ENCODE measurements at places on chromosomes 1 and 21.
A peak's percentile ranks its signal among the peaks of the same experiment; 100 is the strongest.

GRCh38 chr1:187157115-187157514, 328.4 kb downstream of the PLA2G4A start:
- no peak for DNase-seq

DNA sequence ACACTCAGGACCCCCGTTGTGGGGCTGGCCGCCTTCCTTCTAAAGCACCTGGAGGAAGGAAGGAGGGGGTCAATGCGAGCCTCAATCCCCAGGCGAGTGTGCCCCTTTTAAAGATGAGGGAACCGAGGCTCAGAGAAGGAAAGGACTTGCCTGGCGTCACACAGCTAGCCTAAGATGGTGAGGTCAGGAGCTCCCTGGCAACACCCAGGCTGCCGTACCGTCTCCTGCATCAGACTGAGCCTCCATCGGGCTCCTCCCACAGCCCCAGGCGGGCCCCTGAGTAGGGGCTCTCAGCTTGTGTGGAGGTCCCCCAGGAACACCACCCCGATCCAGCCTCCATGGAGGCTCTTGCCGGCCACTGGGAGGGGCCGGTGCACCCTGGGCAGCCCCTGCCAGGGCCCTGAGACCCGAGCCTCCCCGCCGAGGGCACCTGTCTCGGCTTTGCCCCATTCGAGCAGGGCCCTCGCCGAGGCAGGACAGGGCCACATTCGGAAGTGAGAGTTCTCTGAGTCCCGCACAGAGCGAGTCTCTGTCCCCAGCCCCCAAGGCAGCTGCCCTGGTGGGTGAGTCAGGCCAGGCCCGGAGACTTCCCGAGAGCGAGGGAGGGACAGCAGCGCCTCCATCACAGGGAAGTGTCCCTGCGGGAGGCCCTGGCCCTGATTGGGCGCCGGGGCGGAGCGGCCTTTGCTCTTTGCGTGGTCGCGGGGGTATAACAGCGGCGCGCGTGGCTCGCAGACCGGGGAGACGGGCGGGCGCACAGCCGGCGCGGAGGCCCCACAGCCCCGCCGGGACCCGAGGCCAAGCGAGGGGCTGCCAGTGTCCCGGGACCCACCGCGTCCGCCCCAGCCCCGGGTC, at the start of gene AIRE:
TSS of gene AIRE (plus strand) at position 739 of the 855 bp plus-strand sequence. CDS start 131 bp downstream, outside the sequence.
- DNase-seq = no peak

- DNase-seq = no peak
Measured at GRCh38 chr1:189496768-189497167, 980.9 kb downstream of the BRINP3 start.

DNA sequence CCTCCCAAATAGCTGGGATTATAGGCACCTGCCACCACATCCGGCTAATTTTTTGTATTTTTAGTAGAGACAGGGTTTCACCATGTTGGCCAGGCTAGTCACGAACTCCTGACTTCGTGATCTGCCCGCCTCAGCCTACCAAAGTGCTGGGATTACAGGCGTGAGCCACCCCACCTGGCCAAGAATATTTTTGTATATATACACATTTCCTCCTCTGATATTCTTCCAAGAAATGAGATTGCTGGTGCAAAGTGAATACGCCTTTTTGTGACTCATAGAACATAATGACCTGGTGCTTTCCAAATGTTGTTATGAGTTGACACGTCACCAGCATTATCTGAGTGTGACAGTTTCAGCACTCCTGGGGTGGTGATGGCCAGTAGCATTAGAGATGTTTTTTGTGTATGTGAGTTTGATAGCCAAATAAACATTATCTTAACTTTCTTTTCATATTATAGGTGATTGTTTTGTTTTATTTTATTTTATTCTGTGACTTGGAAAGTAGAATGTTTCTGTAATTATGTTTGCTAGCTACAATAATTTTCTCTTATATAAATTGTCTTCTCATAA, 54.9 kb downstream of the KCNK1 start:
- DNase-seq = peak; percentile 1

- DNase-seq = no peak
Measured at GRCh38 chr1:234963904-234964702, 164.5 kb downstream of the TOMM20 start.

GRCh38 chr1:99749504-99750347, 16.7 kb downstream of the FRRS1 start:
- no peak for DNase-seq

DNA sequence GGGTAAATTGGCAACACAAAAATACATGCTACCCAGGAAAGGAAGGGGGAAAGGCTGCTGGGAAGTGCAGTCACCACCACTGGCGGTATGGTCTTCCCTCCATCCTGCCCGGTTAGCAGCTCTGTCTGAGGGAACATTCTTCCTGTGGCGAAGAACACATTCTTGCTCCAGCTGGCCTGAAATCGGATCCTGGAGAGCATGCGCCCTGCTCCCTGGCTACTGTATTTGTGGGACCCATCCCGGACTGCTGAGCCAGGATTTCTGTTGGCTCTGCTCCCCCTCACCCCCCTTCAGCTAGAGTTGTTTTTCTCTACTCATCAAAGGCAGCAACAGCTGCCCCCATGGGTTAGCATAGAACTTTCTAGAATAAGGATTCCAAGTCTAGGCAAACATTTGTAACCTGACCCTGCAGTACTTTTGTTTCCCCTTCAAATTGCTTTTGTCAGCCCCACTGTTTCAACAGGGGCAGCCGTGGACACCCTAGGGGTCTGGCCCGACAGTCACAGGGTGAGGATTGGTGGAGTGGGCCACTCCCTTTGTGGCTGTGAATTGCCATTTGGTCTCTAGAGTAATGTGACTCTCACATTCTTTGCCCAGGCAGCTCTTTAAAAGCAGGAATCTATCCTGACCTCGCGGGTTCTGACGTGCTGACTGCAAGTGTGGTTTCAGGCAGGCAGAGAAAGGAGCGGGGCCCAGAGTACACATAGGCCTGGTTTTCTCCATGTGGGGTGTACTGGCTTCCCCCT, 157.7 kb downstream of the TOMM20 start:
- no peak for DNase-seq

- no peak for DNase-seq
Measured at GRCh38 chr1:3450983-3451382, 3.5 kb upstream of the ARHGEF16 start.

DNA sequence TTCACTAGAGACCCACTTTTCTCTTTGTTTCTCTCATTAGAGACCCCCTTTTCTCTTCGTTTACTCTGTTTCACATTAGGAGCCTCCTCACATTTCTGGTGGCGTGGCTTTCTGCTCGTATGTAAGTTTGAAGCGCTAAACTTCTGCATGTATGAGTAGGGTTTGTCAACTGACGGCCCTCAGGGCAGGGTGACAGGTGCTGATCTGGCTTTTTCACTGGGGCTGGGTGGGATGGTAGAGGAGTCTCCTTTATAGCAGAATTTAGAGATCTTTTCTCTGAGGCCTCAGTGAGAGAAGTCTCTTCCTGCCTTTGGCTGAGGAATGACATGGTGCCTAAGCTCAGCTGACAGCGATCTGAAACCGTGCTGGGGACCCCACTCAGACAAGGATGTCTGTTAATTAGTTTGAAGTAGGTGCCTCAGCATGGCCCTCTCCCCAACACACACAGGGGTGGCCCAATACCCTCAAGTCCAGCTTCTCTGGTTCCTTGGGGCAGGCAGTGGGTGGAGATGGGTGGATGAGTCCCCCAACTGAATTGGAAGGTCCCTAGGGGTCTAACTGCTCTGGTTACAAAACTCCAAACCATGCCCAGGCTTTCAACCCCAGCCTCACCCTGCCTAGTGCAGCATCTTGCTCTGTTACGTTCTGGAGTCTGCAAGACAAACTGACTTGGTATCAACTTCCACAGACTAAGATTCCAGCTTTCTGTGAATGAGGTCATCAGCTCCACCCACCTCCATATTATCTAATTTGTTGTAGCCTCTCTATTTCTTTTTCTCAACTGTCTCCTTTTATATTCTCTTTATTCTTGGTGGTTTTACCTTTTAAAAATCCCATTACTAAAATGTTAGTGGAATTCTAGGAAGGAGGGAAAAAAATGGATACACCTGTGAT, 3.2 kb downstream of the SLC1A7 start:
- no peak for DNase-seq

GRCh38 chr1:160647329-160647720, 481 bp upstream of the SLAMF1 start:
- DNase-seq = no peak

DNA sequence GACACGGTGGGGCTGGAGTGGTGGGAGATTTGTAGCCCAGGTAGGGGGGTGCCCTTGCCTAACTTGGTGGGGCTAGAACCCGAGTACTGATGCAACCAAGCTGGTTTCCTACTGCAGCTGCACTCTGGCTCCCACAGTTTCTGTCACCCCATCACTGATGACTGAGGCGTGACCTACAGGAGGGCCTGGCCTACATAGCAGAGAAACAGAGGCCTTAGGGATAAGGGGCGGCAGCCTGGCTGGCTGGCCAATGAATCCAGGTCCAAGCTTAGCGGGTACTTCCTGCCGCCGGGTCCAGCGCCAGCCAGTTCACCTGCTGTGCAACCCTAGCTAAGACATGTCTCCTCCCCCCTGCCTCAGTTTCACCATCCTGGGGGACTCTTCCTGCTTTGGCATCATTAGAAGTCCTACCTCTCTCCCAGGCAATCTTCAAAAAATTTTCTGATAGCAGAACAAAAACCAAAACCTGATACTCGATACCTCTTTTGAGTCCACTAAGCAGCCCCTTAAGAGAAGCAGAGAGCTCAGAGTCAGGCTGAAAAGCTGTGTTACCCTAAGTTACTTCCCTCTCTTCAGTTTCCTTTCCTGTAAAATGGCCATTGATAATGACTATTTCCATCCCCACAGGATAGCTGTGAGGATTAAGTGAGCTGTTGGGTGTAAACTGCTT, 27.3 kb upstream of the RNF19B start:
- DNase-seq = no peak

GRCh38 chr1:12345350-12346217, 115.8 kb downstream of the VPS13D start:
- no peak for DNase-seq

DNA sequence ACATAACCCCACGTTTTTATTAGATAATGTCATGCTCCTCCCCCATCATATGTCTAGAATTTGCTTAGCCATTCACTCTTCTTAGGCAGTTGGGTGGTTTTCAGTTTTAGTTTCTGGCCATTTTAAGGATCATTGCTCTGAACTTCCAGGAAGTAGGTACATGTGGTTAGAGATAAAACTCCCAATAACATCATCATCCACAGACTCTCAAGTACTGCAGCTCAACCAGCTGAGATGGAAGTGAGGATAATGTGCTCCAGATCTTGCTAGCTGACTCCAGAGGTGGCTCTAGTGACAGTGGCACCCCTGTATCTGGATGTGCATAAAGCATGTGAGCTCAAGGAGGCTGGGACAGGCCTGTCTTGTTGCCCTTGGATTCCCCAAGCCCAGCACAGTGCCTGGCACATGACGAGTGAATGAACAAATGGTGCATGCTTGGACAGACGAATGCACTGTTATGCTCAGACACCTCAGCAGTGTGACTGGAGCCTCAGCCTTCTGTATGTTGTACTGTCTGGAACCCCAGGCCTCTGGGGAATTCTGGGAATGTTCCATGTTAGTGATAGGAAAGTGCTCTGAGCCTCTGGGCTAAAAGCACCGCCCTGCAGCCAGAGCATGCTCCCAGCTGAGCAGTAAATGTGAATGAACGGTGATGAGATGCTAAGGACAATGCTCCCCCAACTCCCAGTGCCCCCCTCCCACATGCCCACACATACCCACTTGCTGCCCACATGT, 16.4 kb upstream of the KCNN3 start:
- no peak for DNase-seq

DNA sequence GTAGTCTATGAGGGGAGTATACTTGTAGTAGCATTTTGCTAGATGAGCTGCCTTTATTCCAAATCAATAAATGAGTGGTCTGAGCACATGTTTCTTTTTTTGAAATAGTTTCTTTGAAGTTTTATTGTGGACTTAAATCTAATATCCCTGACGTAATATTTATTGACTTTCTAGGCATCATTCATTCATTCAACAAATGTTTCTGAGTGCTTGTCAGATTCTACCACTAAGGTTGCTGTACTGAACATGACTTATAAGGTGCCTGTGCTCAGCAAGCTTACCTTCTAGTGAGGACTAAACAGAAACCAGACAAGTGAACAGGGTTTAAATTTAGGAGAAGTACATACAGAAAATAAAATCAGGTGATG, 68.4 kb downstream of the POU2F1 start:
- DNase-seq = no peak

- DNase-seq = no peak
Measured at GRCh38 chr1:192592517-192592916, 16.9 kb downstream of the RGS1 start.

DNA sequence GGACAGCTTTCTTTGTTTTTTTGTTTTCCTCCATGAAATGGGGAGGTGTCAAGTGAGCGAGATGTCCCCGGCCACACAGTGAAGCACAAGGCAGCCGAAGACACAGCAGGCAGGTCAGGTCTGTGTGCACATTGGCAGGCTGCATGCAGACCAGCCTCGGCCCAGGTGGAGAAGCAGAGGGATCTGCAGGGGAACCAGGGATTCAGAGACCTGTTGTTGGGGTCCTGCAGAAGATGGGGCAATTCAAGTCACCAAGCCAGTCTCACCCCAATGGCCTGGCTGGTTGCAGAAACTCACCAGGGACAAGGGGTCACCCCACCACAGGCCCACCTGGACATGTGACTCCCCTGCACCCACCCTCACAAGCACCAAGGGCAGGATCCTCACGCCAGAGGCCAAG, 4.0 kb upstream of the ABCG1 start:
- no peak for DNase-seq

- DNase-seq = no peak
Measured at GRCh38 chr1:67371681-67372080, 58.5 kb downstream of the SERBP1 start.

DNA sequence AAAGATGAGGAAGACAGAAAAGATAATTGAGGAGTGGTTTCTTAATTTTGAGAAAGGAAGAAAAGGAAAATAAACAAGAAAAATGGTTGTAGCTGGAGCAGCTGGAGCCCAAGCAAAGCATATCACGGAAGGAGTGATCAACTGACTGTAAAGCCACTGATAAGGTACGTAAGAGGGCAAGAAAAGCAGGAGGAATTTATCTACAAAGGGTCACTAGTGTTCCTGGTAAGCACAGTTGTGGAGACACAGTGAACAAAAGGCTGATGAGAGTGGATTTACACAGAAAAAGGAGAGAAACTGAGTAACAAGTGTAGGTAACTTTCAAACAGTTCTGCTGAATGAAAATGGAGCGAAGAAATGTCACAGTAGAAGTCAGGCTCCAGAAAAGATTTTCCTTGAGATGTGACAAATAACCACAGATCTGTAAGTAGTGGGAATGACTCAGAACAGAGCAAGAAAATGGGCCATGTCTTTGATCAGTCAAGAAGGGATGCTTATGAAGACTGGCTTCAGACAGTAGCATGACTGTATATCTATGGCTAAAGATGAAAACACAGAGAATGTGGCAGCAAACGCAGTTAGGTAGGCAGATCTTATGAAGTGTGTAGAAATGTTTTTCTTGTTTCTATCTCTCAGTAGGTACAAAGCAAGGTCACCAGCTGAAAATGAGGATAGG, 45.6 kb upstream of the RBM34 start:
- no peak for DNase-seq

GRCh38 chr1:236343246-236343870, 50.7 kb upstream of the EDARADD start:
- DNase-seq = no peak

- no peak for DNase-seq
Measured at GRCh38 chr1:148264374-148265276, 112.5 kb upstream of the NBPF11 start.
